Neural progenitor cell (in vitro differentiated cells): ENCODE measurements at places on chromosomes 2 and 18. TPM values are rescaled to one million over a fixed set of nuclear protein-coding genes. Genes with fewer than 3 reads are reported as not detected.

- DNase-seq, result no peak
Observed at GRCh38 chr2:193679847-193680246, 1485.1 kb upstream of the TMEFF2 start.

DNA sequence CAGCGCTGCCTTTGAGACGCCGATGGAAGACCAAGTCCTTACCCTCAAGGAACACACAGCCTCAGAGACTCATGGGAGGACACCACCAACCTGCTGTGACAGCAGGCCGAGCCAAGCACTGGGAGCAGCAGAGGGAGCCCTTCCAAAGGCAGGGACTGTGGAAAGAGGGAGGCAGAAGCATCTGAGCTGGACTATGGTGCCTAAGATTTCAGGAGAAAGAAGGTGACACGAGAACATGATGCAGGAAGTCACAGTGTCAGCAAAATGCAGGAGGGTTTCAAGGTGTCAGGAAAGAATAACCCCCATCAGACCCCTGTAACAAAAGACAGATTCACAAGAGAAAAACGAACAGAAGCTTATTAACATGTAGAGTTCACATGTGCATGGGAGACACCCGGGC lies 24.2 kb upstream of the COX7A2L start:
- DNase-seq, result peak; percentile 63

DNA sequence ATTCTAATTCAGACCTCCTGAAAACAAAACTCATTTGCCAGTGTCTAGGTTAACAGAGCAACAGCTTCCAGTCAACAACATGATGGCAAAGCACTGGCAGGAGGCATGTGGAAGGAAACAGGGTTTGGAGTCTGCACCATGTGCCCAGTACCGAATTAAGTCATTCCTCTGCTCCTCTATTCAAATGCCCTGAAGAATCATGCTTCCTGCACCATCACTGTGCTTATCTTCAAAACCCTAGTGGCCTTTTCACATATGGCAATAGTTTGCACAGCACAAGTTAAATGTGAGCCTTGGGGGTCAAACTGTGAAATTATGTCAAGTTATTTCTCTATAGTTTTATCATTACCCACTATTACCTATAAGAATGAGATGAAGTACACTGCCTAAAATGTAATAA lies 75.4 kb upstream of the GRB14 start:
- no peak for DNase-seq

DNA sequence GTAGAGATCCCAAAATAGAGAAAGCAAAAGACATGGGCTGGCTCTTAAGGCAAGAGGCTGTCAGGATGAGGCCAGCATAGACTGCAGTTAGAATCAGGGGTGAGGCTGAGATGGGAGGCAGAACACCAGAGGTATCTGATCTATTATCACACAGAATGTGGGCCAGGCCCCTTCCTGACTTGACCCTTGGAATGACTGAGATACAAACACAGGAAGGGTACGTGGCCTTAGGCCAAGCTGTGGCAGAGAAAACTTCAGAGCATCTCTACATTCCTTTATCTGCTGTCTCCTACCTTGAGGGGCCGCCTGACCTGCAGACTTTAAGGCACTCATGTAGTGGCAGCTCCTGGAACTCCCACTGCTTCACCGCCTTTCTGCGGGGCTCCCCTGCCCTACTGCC lies 28.4 kb downstream of the TMEM17 start:
- no peak for DNase-seq

The SERPINB13 gene
- total RNA-seq, result not detected in 2 replicates

DNA sequence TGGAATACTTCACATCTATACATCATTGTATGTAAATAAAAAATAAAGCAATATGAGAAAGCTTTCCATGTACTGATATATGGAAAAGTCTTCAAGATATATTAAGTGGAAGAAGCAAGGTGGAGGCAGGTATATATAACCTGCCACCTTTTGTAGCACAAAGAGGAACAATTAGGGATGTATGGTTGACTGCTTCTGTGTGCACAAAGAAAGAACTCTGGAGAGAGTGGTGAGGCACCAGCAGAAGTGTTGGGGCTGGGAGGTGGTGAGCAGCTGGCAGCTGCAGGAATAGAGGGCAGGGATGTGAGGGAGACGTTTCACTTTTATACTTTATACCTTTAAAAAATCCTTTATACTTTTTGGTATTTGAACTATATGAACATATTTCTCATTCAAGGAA lies 26.1 kb downstream of the KIF5C start:
- DNase-seq, result peak; percentile 32

- DNase-seq, result no peak
Observed at GRCh38 chr2:241996100-241996499, 126.6 kb downstream of the RTP5 start.

The SETBP1 gene
- total RNA-seq, result 12.0 and 14.4 TPM in 2 replicates

DNA sequence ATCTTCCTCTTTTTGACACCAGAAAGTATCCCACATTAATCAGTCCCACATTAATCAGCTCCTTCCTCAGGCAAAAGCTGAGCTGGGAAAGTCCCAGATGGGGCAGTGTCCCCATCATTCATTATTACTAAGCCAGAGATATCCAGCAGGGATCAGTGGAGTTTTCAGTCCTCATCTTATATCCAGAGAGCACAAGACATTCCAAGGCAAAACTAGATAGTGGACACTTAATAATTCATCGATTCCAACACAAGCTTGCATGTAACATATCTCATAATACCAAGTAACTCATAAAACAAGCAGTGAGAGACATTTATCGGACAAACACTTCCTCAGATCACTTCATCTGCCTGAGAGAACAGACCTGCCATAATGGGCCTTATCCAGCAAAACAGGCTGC lies 53.1 kb downstream of the MCFD2 start:
- DNase-seq, result no peak

DNA sequence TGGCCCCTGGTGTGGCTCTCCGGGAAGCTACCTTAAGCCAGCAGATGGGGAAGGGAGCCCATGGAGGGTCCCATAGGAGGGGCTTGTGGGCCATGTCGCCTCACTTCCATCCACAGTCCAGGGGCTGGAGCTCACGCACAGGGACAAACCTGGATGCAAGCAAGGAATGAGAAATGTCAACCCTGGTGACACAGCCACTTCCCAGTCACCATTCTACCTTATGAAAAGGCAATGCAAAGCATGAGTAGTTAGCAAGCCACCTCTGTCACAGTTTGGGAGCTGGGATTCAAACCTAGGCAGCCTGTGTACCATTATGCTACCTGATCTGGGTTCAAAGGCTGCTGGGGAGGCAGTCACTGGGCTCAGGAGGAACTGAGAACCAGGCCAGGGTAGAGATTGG lies 170.0 kb upstream of the KLHL29 start:
- no peak for DNase-seq

GRCh38 chr18:36366994-36367839 lies 69.7 kb downstream of the FHOD3 start:
- DNase-seq, result no peak

GRCh38 chr2:62831729-62832128 lies 126.2 kb downstream of the EHBP1 start:
- DNase-seq, result no peak

DNA sequence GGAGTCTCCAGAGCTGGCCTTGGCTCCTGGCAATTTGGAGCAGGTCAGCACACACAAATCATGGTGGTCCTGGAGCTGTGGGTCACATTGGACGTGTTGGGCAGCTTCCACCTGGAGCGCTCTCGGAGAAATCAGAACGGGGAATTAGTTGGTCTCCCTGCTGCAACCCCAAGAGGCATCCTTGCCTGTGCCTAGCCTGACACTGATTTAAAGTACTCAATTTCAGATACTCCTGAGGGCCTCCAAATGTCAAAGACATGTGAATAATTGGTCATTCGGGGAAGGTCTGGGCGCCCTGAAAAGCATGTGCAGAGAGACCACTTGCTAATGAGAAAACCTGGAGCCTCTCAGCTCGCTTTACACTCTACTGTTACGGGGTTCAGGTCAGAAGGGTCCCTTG lies 145.5 kb upstream of the AGAP1 start:
- DNase-seq, result no peak

The CYP1B1 gene
- 0.39 and 0.62 TPM in 2 replicates for total RNA-seq

The TXNDC2 gene
- not detected in 2 replicates for total RNA-seq

GRCh38 chr18:63514888-63515678 lies 27.1 kb upstream of the SERPINB12 start:
- DNase-seq, result peak; percentile 28

DNA sequence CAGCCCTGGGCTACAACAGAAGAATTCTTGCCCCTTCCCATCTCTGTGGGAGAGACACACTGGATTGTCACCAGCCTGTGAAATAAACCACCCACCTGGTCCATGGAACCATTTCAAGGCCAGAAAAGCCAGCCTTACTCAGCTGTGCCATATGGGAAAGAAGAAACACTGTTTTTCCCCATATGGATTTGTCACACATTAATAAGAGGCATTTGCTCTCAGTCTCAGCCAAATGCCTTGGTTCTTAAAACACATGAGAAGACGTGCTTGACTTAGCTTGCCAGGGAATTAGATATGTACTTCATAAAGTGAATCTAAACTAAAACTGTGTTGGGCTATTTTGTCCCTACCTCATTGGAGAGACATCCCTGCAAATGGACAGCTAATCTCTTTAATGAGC lies 308.6 kb upstream of the TNP1 start:
- no peak for DNase-seq

- DNase-seq, result peak; percentile 73
Observed at GRCh38 chr2:105969552-105969951, 224.5 kb downstream of the UXS1 start.

- DNase-seq, result peak; percentile 57
Observed at GRCh38 chr2:206641226-206641625, 1.1 kb upstream of the FAM237A start.

GRCh38 chr2:143503280-143503679 lies 374.1 kb downstream of the ARHGAP15 start:
- no peak for DNase-seq

- DNase-seq, result peak; percentile 60
Observed at GRCh38 chr2:176763851-176764404, 448.7 kb upstream of the HNRNPA3 start.
